ENCODE measurements at places on chromosomes 16 and 17.

DNA sequence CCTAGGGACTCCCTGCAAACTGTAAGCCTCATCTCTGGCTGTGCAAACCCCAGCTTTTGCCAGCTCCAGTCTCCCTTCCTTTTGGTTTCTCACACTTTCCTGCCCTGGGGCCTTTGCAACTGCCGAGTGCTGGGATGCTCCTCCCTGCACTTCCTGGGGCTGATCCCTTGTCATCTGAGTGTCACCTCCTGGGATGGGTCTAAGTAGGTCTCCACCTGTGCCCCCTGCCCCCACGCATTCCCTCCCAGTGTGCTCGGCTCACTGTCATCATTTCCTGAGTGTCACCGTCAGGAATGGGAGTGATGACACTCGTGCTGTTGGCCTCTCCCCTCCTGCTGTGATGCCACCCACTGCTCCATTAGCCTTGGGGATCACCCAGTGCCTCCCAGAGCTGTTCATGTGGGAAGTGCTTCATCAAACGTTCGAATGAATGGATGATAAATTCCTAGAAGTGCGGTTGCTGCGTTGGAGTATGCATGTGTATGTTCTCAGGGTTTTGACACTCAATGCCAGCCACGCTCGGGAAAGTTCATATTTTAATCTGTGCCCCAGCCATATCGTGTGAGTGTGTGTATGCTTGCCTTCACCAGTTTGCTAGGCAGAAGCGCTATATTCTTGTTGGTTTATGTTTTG, 189.9 kb downstream of the NTN1 start:
- DNase-seq = no peak

- no peak for DNase-seq
Observed at GRCh38 chr16:57522960-57523359, 13.4 kb downstream of the CCDC102A start.

- no peak for DNase-seq
Observed at GRCh38 chr16:725463-726187, 618 bp downstream of the CCDC78 start.

DNA sequence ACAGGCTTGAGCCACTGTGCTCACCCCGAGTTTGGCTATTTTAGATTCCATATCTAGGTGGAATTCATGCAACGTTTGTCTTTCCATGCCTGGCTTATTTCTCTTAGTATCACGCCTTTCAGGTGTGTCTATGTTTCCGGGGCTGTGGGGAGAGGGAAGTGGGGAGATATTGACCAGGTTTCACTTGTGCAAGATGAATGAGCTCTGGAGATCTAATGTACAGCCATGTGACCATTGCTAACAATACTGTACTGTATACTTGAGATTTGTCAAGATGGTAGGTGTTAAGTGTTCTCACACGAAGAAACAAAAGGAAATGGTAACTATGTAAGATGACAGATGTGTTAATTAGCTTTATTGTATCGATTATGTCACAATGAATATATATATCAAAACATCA, 199.6 kb downstream of the SHISA9 start:
- DNase-seq = no peak

DNA sequence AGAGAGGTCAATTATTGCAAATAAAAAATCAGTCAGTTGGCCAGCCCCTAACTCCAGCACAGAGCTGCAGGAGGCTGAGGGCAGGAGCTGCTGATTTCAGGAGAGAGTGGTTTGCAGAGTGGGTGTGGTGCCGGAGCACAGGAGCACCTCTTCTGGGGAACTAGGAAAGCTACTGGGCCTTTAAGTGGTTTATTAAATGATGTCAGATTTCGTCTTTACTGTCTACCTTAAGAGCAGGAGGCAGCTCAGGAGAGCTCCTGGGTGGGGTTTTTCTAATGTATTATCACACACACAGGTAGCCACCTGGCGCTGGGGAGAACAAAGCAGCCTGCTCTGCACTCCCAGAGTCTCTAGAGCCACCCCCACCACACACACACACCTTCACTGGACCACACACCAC, 11.5 kb upstream of the HAS3 start:
- DNase-seq = no peak

DNA sequence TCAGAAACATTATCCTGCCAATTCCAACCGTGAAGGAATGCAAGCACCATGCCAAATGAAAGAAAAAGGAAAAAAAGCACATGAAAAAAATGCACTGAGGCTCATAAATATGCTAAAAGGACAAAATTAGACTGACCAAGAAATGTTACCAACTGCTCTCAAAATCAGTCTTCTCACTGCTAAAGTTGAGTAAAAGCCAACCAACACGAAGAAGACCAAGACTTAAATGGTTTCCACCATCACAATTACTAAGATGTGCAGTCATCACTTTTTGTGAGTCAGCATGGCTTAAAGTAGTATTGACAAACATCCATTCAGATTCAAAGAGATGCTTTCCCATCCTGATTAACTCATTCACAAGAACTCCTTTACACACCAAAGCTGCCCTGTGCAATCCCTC, 16.4 kb downstream of the CDYL2 start:
- DNase-seq = no peak

- no peak for DNase-seq
Observed at GRCh38 chr16:35797811-35798210, 2338.4 kb downstream of the TP53TG3F start.

- no peak for DNase-seq
Observed at GRCh38 chr16:77896415-77897128, 108.2 kb downstream of the VAT1L start.

- no peak for DNase-seq
Observed at GRCh38 chr16:24117680-24118079, 138.5 kb upstream of the CACNG3 start.

- no peak for DNase-seq
Observed at GRCh38 chr16:85681255-85681654, 7.5 kb downstream of the GINS2 start.

DNA sequence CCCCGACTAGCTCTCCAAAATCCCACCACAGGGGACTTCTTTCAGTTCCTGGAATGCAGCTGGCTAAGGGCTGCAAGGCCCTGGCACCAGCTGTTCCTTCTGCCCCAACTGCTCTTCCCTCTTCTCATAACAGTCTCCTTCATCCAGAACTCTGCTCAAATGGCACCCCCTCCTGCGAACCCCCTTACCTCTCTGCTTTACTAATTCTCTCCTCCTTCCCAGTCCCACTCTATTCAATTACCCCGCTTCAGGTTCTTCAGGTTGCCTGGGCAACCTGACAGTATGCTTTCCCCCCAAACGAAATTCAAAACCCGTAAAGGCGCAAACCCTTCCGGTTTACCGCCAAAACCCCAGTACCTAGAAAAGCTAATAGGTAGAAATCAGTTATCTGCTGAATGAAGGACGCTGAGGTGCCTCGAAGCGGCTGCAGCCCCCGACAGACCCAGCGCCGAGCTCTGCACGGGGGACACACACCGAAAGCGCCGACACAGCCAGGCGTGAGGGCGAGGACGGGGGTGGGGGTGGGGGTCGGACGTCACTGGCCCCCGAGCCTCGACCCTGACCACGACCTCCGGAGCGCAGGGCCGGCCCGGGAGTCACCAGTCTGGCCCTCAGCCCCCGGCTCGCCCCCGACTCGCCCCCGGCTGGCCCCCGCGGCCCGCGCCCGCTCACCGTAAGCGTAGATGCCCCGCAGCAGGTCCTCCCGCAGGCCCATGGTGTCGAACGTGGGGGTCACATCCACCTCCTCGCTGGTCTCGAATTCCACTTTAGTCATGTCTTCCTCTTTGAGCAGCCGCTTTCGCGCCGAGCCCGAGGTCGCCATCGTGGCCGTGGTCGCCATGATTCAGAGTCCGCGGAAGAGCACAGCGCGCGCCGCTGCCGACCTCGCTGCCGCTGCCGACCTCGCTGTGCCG, 550 bp downstream of the EIF4A3 start:
- DNase-seq = no peak

DNA sequence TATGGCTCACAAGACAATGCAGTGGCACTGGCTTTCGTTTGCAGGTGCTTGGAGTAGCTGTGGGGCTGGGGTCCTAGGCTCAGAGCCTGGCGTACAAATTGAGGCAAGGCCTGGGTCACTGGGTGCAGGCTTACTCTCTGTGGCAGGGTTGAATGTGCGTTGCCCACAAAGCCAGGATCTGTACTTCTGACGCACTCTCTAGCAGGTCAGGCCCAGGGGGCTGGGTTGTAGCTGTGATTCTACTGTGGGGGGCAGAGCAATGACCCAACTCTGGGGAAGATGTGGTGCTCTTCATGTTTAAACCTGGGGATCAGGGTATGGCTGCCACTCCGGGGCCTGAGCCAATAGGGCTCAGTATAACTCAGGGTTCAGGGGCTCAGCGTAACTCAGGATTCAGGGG, 6.4 kb upstream of the PRSS21 start:
- no peak for DNase-seq

DNA sequence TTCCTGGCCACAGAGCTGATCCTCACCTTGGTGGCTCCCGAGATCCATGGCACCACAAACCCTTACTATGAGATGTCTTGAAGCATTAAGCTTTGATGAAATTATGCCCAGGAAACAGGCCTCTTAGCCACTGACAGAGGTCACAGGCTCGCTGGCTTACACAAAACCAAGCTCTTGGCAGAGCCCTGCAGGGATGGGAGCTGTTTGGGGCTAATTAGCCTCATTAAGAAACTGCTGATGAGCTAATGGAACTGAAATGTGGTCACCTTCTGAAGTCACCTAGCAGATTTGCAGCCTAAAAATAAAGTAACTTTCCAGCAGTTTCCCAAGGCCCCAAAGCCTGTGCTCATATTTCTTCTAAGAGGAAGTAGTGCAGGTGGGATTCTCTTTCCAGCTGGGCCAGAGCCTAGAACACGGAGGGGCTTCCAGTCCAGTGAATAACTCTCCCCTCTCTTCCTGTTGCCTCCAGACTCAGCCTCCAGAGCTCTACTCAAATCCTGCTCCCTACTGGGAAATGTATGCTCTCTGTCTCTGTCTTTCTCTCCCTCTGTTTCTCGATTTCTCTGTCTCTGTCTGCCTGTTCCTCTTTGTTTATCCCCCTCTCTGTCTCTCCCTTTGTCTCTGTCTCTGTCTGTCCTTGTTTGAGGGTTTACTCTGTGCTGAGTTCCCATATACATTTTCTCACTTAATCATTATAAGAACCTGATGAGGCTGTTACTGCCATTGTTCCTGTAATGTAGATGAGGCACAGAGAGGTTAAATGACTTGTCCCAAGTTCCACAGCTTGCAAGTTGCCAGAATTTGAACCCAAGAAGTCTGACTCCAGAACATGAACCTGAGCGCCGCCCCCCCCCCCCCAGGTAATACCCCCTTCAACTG, 338.9 kb downstream of the CA10 start:
- DNase-seq = no peak

- DNase-seq = no peak
Observed at GRCh38 chr16:85963753-85964285, 64.9 kb downstream of the IRF8 start.

GRCh38 chr16:35572186-35572585, 2112.8 kb downstream of the TP53TG3F start:
- DNase-seq = no peak

- no peak for DNase-seq
Observed at GRCh38 chr17:37610971-37611370, 1.8 kb upstream of the SYNRG start.

DNA sequence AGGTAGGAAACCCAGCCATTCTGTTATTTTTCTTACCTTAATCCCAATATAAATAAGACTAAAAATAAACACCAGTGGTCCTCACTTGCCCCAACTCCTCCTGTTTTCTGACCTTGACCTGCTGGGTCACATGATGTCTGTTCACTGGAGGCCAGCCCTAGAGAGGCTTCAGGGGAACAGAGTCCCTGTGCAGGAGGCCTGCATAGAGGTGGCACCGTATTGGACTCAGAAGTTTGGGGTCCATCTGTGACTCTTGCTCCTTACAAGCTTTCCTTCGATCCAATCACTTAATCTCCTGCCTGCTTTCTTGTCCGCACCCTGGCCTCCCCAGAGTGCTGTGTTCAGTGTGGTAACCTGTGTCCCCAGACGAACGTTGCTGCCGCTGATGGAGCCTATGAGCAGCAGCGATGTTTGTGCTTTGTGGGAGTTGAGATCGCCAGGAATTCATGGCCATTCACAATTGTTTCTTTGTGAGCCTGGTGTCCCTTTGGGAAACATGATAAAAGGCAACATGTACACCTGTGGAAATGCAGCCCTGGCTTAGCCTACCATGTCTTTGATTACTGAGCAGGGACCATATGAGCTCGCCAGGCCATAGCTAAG, 4.7 kb downstream of the IGSF6 start:
- no peak for DNase-seq

GRCh38 chr17:8314797-8315763, 5.0 kb downstream of the ARHGEF15 start:
- no peak for DNase-seq

DNA sequence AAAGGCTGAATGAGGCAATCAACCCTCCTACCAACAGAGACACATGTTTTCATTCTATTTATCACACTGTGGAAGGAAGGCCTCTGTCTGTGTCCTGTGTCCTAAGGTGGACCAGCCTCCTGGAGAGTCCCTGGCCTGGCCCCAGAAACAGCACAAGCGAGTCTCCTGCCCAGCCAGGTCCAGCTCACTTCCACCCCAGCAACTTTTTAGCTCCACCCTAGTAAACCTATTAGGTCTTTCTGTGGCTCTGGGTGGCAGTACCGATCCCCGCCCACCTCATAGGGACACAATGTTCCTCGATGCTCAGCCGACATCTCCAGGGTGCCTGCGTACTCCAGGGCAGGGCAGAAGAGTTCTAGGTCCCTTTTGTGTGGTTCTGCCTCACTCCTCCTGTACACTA, 10.7 kb downstream of the DRC3 start:
- no peak for DNase-seq

- no peak for DNase-seq
Observed at GRCh38 chr17:20266806-20267458, 200.4 kb downstream of the LGALS9B start.

- no peak for DNase-seq
Observed at GRCh38 chr16:19860166-19861041, 24.2 kb downstream of the GPRC5B start.

GRCh38 chr16:89708481-89708931, 7.0 kb upstream of the SPATA2L start:
- DNase-seq = no peak

GRCh38 chr17:76697702-76698465, 12.9 kb downstream of the MXRA7 start:
- DNase-seq = no peak

GRCh38 chr16:12661656-12662172, 142.0 kb downstream of the CPPED1 start:
- DNase-seq = peak; percentile 70

DNA sequence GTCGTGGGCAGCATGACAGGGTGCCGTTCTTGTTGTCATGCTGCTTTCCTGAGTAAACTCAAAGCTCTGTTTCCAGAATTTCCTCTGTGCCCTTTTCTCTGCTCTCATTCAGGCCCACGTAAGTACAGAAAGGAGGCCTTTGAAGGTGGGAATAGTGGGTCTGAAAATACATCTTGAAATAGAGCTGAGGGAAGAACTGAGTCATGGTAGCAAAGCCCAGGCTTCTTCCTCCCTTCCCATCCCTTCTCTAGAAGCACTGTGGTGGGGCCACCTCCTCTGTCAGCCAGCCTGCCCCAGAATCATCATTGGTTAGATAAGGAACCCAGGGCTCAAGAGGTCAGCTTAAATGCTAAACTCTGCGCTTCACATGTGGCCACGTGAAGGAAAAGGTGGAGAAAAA, 9.4 kb downstream of the CTRL start:
- no peak for DNase-seq
